ENCODE measurements at places on chromosomes 7 and 10. TPM values are rescaled to one million over a fixed set of nuclear protein-coding genes. Genes with fewer than 3 reads are reported as not detected.

GRCh38 chr10:11881477-11882417 is 58.6 kb downstream of the PROSER2 start:
- no peak for DNase-seq

- DNase-seq = no peak
Observed at GRCh38 chr10:117409549-117410305, 34.5 kb upstream of the PDZD8 start.

DNA sequence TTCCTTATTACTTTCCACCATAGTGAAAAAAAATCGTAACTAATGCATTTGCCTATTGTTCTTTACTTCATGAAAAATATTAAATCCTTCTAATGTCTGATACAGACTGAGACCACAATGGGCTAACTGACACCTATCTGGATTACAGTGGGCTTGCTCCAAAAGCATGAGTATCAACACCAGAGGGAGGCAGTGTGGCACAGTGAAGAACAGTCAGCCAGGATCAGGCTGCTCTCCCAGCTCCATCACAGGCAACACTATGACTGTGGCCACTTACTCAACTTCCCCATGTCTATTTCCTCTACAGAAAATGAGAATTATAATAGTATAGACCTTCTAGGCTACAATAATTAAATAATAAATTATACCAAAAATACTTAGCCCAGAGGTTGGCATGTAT is 97.2 kb downstream of the SLC25A13 start:
- no peak for DNase-seq

DNA sequence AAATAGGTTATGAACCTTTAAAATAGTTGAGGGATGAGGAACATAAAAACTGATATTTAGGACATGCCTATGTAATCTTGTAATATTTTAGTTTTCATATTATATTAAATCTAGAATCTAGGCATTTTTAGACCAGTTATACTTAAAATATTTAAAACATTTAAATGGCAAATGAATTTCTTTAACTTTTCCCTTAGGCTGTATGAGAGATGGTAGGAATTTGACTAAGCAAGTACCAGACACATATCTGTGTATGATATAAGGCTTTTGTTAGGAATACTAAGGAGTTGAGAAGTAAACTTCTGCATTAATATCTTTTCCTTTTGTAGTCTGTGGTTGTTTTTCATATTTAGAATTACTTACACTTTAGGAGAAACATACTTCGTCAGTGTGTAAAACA is 25.1 kb downstream of the SEPTIN7 start:
- no peak for DNase-seq

DNA sequence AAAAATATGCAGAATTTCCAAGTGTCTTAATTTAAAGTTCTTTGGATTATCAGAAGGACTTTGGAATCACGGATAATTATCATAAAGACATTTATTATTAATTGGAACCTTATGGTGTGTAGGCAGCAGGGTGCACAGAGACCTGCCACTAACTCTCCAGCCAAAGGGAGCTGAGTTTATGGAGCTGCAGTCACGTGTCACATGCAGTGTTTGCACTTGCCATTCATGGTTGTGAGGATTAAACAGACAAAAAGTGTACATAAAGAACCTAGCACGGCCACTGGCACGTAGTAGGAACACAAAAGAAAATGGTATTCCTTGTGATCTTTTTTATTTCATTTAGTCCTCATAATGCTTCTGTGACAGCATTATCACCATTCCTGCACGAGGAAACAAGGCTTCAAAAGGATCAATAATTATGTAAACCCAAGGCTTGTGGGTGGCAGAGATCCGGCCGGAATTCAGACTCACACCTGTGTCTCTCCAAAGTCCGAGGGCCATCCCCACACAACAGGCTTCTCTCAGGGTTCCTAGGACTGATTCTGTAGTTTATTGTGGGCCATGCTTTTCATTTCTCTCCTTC is 143.9 kb upstream of the STK17A start:
- no peak for DNase-seq

DNA sequence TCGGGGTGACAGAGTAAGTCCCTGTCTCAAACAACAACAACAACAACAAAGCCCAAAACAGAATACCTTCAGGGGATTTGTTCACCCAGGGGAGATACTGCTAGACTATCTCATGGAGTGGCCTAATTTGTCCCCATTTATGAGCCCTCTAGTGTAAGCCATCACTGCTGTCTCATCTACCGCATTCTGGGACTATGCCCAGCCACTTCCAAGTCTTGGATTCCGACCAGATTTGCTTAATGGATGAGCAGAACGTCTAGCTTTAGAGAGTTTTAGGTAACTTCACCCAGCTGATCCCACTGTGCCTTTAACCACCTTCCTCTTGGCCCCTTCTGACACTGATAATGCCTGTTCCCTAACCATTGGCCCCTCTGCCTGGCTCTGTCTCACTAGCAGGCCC is 47.1 kb downstream of the PAPSS2 start:
- no peak for DNase-seq

- DNase-seq = no peak
Observed at GRCh38 chr10:35232527-35232926, 103.8 kb upstream of the CCNY start.

- no peak for DNase-seq
Observed at GRCh38 chr7:40808378-40808942, 673.7 kb downstream of the SUGCT start.

GRCh38 chr10:82190432-82191260 is 315.7 kb downstream of the NRG3 start:
- DNase-seq = no peak

DNA sequence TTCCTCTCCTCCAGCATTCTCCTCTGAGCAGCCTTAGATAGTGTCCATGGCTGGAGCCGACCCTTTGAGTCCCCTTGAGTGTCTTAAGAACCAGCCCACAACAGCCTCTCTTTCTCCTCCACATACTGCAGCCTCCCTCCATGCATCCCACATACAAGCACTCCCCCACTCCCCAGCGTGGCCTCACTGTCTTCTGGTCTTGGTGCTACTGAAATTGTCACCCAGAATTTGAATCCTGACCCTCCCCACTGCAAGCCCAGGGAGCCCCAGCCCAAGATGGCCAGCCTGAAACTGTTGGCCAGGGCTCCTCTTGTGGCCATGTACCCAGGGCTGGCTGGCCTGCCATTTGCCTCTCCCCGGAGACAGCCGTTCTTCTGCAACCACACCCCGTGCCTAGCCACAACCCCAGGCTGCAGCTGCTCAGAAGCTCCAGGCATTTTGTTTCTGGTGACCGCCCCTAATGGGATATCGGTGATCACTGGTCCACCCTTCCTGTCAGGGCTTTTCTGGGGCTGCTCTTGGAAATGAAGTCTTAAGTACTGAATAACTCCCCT is 18.8 kb upstream of the SH2D4B start:
- no peak for DNase-seq

Gene OR9A2
- 1.1 TPM for total RNA-seq

Gene GARIN1A
- 0.79 TPM for total RNA-seq

Gene CYP3A7
- total RNA-seq = 0.21 TPM

Gene FZD8
- 8.2 TPM for total RNA-seq
